SK-N-DZ (cell line): ENCODE measurements at places on chromosomes 12 and 14.

DNA sequence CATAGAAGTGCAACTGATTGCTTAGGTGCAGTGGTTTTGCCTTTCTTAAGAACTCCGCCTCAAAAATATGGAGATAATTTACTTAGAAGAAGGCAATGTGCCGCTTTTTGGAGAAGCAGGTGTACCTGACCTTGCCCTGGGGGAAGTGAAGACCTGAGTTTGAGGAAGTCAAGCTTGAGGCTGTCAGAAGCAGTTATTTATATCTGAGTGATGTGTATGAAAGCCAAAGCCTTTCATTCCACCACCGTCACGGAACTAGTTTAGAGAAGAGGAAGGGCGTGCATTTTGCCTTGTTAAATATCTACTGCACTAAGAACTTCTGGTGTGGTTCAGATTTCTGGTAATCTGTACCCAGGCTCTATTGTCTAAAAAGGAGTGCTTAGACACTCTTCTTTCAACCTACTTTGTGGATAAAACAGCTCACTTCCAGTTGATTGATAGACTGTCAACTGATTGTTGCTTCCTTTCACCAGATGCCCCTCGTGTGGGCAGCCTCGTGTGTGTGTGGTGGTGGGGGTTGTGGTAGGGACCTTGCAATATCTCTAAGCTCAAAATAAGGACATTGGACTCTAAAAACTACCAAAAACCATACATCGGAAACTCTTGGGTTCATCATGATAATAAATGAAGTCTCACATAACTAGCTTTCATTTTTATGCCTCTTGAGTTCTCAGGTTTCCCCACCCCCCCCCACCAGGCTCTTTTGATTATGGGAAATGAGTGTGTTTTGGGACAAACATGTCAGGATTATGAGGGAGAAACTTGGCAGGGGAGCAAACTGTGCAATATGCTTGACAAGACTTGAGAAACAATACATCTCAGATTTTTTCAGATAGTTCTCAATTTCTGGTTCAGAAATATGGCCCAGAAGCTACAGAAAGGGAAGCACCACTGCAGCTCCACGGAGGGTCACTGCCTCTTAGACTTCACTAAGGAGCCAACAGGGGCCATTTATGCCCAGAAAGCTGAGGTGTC is 78.6 kb downstream of the ARF6 start:
- DNase-seq = no peak

- DNase-seq = peak; percentile 64
Observed at GRCh38 chr12:17992002-17992656, 97.9 kb downstream of the RERGL start.

DNA sequence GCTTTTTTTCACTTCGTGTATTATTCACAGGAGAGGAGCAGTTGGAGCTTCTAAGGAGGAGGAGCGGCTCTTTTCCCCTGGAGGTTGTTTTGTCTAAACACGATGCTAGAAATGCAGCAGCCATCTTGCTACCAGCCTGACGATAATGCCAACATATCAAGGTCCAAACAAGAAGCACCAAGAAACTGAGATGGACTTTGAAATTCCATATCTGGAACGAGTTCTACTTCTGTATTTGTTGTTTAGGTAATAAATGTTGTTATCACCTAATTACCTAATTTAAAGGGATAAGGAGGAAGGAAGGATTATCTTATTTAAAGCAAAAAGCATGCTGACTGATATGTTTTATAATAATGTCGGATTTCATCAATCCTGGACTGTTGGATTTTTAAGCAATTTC is 174.4 kb upstream of the TMPO start:
- DNase-seq = no peak

- peak; percentile 4 for DNase-seq
Observed at GRCh38 chr14:94748667-94749347, 21.1 kb downstream of the GSC start.

DNA sequence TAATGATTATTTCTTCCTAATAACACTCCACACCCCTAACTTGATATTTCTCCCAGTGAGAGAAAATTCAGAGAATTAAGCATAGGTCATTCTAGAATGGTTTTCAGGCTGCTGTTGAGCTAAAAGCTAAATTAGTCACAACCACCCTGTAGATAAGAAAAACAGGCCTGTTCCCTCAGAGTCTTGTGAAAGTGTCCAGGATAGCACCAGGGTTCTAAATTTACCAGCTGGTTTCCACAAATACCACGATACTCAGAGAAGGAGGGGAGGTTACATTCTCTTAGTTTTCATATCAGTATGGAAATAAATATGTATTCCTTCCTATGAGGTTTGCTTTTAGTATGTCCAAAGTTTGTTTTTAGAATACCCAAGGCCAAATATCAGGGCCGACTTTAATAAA is 66.0 kb upstream of the YARS2 start:
- DNase-seq = no peak

GRCh38 chr12:24798335-24798734 is 150.6 kb downstream of the BCAT1 start:
- DNase-seq = no peak

DNA sequence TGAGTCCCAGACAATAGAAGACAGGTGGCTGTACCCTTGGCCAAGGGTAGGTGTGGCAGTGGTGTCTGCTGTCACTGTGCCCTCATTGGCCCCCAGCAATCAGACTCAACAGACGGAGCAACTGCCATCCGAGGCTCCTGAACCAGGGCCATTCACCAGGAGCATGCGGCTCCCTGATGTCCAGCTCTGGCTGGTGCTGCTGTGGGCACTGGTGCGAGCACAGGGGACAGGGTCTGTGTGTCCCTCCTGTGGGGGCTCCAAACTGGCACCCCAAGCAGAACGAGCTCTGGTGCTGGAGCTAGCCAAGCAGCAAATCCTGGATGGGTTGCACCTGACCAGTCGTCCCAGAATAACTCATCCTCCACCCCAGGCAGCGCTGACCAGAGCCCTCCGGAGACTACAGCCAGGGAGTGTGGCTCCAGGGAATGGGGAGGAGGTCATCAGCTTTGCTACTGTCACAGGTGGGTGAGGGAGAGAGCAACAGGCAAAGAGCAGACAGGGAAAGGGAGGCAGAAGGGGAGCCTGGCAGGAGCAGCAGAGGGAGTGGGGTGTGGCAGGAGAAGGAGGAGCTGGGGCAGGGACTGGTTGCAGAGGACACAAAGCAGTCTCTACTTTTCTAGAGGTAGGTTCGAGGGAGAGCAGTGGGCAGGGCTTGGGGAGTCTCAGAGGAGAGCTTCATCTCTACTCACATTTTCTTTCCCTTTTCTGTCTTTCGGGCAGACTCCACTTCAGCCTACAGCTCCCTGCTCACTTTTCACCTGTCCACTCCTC is 452 bp downstream of the INHBE start:
- DNase-seq = no peak

DNA sequence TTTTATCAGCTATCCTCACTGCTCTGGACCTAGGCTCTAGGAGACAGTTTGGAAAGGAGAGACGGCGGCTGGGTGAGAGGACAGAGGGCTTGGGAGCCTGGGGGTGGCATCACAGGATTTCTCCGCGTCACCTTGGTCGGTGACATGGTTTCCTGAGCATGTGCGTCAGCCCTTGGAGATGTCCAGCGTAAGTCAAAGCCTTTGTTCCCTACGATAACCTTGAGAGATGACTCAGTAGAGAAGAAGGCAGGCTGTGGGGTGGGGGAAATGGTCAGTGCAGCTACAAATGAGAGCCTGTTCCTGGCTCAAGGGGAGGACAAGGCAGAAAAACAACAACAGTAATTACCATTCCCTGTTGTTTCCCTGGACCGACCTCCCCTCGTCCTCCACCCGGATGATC is 90.2 kb upstream of the TBX3 start:
- DNase-seq = no peak

- DNase-seq = no peak
Observed at GRCh38 chr12:132546647-132547046, 56.7 kb downstream of the FBRSL1 start.

GRCh38 chr14:43647302-43647701 is 859.8 kb downstream of the FSCB start:
- DNase-seq = no peak

DNA sequence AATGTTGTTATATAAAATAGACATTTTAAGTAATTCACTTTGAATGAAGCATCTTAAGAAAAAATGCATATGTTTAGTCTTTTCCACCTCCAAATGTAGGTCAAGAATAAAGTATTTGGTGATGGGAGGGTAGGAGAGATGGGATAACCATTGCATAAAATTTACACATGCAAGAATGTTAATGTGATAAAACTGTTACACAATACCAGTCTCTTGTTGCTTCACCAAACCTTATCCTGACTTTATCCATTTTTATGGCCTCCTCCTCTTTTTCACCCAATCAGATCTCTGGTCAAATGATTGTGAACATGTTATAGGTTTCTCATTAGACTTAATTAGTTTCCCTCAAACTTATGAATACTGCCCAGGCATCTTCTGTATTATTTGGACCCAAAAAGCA is 994.5 kb upstream of the FLRT2 start:
- no peak for DNase-seq

- DNase-seq = no peak
Observed at GRCh38 chr12:57216921-57217879, 606 bp downstream of the NXPH4 start.

DNA sequence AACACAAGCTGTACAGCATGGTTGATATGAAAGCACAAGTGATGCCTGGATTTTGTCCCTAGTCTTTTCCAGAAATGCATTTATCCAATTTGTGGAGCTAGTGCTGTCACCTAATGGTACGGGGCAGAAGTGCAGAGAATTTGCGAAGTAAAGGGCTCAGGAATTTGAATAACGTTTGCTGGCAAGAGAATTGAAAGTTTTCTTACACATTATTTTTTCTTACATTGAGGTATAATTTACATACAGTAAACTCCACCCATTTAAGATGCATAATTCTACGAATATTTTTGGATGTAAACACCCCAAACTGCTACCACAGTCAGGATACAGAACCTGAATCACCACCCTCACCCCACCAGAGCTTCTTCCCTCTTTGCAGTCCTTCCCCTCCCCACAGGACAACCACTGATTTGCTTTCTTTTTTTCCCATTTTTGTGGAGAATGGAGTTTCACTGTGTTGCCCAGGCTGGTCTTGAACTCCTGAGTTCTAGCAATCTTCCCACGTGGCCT is 3.5 kb downstream of the AICDA start:
- peak; percentile 37 for DNase-seq

- no peak for DNase-seq
Observed at GRCh38 chr12:102331419-102331818, 133.8 kb upstream of the PMCH start.

- peak; percentile 46 for DNase-seq
Observed at GRCh38 chr14:34098045-34098984, 147.4 kb upstream of the EGLN3 start.
